ENCODE measurements at places on chromosomes 1 and 21. TPM values are rescaled to one million over a fixed set of nuclear protein-coding genes. Genes with fewer than 3 reads are reported as not detected.

Gene KCNE2
- total RNA-seq, result not detected

Gene WDR64
- total RNA-seq, result not detected

Gene SMCP
- not detected for total RNA-seq

Gene CFAP126
- not detected for total RNA-seq

Gene OR14K1
- total RNA-seq, result not detected

Gene FAM229A
- total RNA-seq, result 7.7 TPM

Gene RPE65
- total RNA-seq, result not detected

Gene PADI2
- total RNA-seq, result 0.13 TPM

Gene CFAP74
- not detected for total RNA-seq

Gene RIPPLY3
- 0.17 TPM for total RNA-seq

Gene CLCA2
- not detected for total RNA-seq

Gene ALX3
- total RNA-seq, result not detected

Gene JAM2
- total RNA-seq, result 2.6 TPM

Gene CHI3L2
- total RNA-seq, result 3.8 TPM

Gene MX2
- 13.0 TPM for total RNA-seq

Gene CATSPERE
- total RNA-seq, result 0.69 TPM

Gene SLC1A7
- total RNA-seq, result not detected

Gene NIBAN1
- total RNA-seq, result 58.8 TPM

Gene FCRL1
- not detected for total RNA-seq

Gene REN
- total RNA-seq, result not detected

Gene SESN2
- 14.6 TPM for total RNA-seq

Gene MYBPHL
- total RNA-seq, result not detected

Gene BACE2
- not detected for total RNA-seq

Gene PTPRC
- total RNA-seq, result 366 TPM

Gene CFH
- 13.9 TPM for total RNA-seq

Gene SFN
- 4.3 TPM for total RNA-seq

All from activated T-helper 17 cell treated with anti-CD3 and anti-CD28 coated beads, Interleukin-2, amount 50 U/mL, for 72 hours (primary cell).